ENCODE measurements at places on chromosomes 2 and 18. TPM values are rescaled to one million over a fixed set of nuclear protein-coding genes. Genes with fewer than 3 reads are reported as not detected.

The STAT4 gene
- total RNA-seq: 9.2 TPM

The UGT1A3 gene
- total RNA-seq: not detected

The ALPG gene
- total RNA-seq: not detected

The UGT1A10 gene
- not detected for total RNA-seq

The PARD3B gene
- 3.0 TPM for total RNA-seq

Data from nasal cavity respiratory epithelium epithelial cell of viscerocranial mucosa (primary cell).